ENCODE measurements at places on chromosomes 16 and 17. TPM values are rescaled to one million over a fixed set of nuclear protein-coding genes. Genes with fewer than 3 reads are reported as not detected.

- no peak for DNase-seq
These were observed 28.0 kb upstream of the DDX52 start for GRCh38 chr17:37671028-37671823.

- DNase-seq, result no peak
These were observed 25.7 kb downstream of the IRF8 start for GRCh38 chr16:85924675-85925074.

GRCh38 chr16:11725457-11725856 lies 17.2 kb downstream of the TXNDC11 start:
- no peak for DNase-seq

DNA sequence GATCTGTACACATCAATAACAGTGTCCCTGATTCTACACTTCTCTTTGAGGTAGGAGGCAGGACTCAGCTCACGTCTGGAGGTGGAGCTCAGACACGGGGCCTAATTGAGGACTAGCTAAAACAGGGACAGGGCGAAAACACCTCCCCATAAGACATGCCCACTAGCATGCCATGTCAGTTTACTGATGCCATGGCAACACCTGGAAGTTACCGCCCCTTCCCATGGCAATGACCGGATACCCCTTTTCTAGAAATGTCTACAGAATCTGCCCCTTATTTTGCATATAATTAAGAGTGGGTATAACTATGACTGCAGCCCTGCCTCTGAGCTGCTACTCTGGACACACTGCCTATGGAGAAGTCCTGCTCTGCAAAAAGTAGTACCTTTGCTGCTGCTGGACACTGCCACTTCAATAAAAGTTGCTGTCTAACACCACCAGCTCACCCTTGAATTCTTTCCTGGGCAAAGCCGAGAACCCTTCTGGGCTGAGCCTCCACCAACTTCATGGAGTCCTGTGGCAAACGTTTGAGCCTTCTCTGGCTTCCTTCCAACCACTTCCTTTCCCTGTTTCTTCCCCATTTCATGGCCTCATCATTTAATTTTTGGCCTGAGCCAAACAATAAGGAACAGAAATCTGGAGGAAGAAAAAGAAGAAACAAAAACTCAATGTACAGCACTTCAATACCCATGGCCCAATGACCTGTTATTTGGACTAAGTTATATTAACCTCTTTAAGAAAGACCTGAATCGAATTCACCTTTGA lies 21.0 kb downstream of the PHB1 start:
- no peak for DNase-seq

GRCh38 chr17:67863624-67864247 lies 38.4 kb downstream of the BPTF start:
- DNase-seq, result no peak

OR1A1 gene
- not detected for total RNA-seq

CCT6B gene
- 0.96 TPM for total RNA-seq

PERCC1 gene
- total RNA-seq, result not detected
